ENCODE measurements at places on chromosomes 11 and 22.

GRCh38 chr22:44074337-44074984 lies 50.4 kb downstream of the PARVB start:
- DNase-seq: no peak

GRCh38 chr22:40582063-40582462 lies 54.5 kb downstream of the MRTFA start:
- no peak for DNase-seq

DNA sequence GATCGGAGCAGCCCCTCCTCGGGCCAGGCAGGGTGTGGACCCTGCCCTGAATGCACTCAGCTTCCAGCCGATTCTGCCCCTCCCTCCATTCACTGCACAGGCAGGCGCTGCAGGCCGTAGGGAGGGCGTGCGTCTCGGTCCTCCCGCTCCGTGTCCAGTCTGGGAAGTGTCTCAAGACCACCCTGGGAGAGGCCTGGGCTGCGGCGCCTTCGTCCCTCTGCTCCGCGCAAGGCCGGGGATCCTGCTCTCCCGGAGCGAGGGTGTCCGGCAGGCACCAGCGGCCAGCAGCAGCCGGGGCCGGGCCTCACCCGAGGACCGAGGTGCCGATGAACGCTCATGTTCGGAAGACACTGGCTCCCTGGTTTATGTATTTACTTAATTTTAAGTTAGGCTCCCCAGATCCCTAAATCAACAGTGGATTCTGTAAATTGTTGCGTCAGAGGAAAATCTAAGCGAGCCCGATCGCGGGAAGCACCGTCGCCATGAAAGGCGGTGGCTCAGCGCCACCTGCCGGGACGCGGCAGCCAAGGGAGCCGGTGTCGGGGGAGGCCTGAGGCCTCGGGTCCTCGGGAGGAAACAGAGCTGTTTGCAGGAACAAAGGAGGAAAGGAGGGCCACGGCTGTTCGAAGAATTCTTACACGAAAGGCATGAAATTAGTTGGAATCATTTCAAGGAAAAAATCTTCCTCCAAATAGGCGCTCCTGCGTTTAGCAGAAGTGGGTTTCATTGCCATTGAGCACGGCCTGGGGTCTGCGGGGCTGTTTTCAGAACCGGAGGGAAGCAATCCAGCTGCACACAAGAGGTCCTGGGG lies 195.3 kb downstream of the BRD1 start:
- DNase-seq: no peak

GRCh38 chr22:19841641-19842392 lies 12.9 kb downstream of the GNB1L start:
- DNase-seq: no peak

GRCh38 chr22:30056015-30056414 lies 24.2 kb upstream of the HORMAD2 start:
- DNase-seq: no peak

DNA sequence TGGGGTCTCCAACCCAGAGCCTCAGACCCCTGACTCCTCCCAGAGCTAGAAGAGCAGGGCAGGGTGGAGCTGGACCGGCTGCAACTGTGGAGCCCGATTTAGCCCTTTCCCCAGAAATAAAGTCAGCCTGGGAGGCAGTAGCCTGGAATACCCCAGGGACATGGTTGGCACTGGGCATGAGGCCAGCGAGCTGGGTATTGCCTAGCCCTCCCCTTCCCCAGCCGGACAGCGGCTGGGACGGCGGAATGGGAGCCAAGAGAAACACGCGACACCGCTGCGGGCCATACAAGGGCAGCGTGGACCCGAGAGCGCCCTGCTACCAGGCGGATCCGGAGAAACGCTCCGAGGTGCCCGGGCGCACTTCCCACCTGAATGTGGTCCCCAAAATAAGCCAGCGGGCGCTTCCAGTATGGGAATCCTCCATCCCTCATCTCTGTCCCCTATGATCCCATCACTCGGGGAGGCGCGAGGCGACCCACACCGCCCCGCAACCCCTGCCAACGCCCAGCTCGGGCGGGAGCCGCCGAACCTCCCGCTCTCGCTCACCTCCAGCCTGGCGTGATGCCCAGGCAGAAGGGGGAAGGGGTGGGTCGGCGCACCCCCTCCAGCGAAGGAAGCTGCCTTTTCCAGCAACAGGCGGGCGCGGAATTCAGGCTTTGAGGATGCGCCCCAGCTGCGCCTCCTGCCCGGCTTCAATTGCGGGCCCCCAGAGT lies 758 bp downstream of the MCAM start:
- DNase-seq: no peak

DNA sequence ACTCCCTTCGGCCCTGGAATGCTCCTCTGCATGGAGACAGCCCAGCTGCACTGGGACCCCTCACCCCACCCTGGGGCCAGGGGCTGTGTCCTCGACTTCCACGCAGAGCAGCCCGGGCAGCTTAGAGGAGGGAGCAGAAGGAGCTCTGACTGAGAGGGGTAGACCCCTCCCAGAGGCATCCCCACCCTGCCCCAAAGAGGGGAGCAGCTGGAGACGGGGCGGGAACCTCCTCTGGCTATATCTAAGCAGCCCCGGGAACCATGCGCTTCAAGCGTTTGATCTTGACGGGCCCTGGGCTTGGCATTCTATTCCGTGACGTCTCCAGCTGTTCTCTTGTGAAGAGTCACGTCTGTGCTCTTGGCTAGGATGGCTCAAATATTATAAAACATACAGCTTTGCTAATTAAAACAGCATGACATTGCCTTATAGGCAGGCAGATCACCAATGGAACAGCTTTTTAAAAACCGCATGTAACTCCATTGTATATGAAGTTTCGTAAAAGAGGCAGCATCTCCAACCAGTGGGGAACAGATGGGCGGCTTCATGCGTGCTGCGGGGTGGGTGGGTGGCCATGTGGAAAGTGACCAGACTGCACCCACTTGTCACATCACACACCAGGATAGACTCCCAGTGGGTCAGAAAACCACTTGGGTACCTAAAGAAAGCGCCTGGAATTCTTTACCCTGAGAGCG lies 7.7 kb downstream of the KCNQ1 start:
- no peak for DNase-seq

DNA sequence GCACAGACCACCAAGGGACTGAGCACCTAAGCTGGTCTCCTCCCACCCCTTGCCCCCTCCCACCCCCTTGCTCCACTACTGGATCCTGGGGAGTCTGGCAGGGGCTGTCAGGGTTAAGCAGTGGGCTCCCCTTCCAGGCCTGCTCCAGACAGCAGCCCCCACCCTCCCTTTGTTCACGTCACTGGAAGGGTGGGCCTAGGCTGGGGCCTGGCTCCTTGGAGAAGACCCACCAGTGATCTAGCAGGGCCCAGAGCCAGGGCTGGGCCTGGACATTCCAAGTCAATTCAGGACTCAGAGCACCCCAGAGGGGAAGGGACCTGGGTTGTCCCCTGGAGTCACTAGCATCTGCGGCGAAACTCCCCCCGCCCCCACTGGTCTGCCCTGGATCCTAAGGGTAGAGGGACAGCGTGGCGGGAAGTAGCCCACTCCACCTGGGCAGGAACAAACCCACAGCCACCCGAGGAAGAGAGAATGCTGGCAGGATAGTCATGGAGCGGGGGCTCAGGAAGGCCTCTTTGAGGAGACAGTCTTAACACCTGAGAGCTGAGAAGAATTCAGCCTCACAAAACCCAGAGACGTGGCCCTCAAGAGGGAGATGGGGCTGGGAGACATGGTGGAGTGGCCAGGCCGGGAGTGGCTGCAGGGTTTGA lies 45.8 kb downstream of the IGLL1 start:
- no peak for DNase-seq

DNA sequence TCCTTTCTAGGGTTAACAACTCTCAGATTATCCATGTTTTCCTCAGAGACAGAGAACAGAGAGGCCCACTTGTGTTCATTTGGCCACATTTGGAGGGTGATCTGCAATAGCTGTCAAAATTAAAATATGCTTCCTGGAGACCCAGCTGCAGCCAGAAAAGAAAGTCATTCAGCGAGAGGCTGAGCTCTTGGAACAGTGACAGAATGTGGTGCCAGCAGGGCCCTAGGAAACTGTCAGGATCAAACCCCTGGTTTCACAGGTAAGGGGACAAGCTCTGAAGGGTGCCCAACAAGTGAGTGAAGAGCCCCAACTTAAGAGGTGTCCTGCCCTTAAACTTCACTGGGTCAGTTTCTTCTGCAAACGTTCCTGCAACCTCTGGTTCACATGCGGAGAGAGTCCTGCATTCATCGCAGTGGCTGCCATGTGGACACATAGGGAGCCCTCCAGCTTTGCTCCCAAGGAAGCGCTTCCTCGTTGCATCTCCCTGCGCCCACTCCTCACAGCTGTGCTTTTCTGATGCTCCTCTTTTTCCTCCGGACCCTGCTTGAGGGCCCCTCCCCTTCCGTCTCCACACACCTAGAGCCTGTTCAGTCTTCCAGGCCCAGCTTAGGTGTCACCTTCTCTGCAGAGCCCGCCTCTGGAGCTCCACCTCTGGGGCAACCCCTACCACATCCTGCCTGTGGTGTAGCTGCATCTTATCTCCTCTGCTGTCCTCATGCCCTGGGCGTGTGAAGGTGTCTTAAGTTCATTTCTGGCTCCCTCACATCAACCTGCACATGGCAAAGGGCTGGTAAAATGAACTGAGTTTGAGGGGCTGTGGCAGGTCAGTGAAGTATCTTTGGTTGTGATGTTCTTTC lies 3.9 kb downstream of the UCP3 start:
- DNase-seq: peak; percentile 77

DNA sequence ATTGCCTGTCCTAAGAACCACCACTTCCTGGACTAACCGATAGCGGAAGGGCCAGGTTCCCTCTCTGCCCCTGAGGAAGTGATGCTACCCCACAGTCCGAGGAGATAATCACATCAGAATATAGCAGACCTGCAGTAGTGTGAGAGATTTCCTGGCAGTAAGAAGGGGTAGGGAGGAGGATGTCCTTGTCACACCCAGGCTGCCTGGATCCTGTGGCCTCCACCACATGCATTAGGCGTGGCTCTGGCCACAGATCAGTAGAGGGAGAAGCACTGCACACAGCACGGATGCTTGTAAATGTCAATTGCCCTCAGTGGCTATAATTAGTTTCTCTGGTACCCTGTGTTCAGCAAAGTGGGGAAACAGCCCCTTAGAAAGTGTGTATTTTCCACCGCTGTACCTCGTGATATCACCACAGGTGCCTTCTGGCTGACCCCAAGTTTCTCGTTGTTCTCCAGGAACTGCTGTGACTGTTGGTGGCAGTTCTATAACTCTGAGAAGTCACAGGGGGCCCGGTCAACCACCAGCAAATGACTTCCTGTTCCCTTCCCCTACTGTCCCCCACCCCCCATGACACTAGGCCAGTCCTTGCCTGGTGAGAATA lies 61.8 kb downstream of the UBASH3B start:
- no peak for DNase-seq

GRCh38 chr11:14414470-14415461 lies 55.8 kb upstream of the RRAS2 start:
- DNase-seq: peak; percentile 58

DNA sequence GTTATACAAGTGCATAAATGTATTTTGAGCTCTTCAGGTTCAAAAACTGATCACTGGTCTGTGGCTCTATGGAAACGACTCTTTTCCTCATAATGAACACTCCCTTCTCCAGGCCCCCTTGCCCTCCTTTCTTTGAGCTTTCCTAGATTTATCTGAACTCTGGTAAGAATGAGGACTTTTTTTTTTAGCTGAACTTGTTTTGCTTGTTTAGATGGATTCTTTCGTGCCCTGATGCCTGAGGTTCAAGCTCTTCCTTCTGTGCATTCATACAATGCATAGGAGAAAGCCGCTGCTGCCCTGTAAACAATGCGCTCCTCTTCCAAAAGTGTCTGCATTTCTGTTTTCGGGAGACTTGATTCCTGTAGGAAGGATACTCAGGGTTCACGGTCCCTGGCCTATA lies 205.1 kb downstream of the TENM4 start:
- no peak for DNase-seq
